ENCODE measurements at places on chromosomes 12 and 14.

GRCh38 chr14:98223106-98223505 is 1048.9 kb downstream of the BCL11B start:
- no peak for DNase-seq

DNA sequence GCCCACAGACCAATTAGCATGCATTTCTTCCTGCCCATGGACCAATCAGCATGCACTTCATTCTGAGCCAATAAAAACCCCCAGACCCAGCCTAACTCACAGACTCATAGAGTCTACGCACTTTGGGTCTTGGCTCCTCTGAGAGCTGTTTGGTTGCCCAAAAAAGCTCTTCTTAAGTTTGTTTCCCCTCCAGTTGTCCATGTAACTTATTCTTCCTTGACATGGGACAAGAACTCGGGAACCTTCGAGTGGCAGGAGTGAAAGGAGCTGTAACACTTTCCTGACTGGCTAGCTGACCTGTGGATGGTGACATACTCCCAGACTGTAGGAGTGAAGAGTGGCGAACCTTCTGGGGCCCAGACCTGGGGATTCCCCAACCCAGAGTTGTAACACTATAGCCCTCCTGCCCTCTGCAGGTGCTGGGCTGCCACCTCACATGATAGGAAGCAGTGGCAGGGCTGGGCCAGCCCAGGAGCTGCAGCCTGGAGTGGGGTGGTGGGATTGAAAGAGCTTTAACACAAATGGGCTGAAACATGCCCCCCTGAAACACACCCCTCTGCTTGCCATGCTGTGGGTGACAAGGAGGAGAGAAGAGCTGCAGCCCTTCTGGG is 4.4 kb upstream of the BTBD7 start:
- DNase-seq = no peak

DNA sequence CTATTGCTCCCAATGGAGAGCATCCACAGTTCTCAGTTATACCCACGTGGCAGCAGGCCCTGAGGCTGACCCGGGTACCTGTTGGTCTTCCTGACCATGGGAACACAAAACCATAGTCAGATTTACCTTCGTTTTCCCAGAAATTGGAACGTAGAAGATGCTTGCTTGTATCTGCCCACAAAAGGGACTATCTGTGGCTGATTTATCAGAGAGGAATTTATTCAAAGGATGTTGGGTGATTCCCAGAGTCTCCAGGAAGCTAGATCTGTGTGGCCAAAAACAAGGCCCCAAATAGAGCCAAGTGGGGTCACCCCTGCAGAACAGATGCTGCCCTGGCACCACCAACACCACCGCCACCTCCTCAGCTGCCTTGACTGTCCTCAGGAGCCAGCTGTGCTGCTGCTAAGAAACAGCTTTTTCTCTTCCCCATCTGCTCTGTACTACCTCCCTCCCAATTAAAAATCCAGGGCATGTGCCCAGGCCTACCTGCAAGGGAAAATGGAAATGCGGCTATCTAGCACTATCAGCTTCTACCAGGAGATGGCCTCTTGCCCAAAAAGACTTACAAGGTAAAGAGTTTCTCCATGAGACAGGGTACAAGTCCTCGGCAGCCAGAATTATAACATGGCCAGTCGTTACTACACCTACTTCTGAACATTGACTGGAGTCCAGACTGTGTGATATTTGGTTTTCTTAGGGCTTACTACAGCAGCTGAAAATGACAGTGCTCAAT is 128.6 kb upstream of the PLEKHG7 start:
- DNase-seq = peak; percentile 38

GRCh38 chr14:20775043-20775442 is 6.0 kb upstream of the RNASE6 start:
- DNase-seq = no peak

DNA sequence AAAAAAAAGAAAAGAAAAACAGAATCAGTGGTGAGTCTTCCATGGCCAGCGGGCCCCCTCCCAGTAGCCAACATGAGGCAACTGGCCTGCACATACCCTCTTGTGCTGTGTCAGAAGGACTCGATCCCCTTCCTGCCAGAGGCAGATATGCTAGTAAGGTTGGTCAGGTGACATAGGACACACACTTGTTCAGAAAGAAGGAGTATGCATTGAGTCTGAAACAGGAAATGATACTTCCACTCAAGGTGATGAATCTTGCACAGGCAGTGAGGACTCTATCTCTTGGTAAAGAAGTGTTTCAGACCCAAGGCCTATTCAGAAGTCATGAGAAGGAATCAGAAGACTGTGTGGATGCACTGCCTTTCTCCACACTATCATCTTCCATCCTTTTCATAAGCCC is 269.7 kb upstream of the FAR2 start:
- DNase-seq = no peak

GRCh38 chr14:75279153-75279762 is 630 bp downstream of the FOS start:
- DNase-seq = peak; percentile 66

GRCh38 chr14:64987438-64987767 is 708 bp downstream of the FNTB start:
- DNase-seq = peak; percentile 60

GRCh38 chr12:6311822-6312528 is 1.5 kb downstream of the PLEKHG6 start:
- no peak for DNase-seq

GRCh38 chr12:80321653-80322052 is 122.4 kb upstream of the PTPRQ start:
- DNase-seq = no peak

DNA sequence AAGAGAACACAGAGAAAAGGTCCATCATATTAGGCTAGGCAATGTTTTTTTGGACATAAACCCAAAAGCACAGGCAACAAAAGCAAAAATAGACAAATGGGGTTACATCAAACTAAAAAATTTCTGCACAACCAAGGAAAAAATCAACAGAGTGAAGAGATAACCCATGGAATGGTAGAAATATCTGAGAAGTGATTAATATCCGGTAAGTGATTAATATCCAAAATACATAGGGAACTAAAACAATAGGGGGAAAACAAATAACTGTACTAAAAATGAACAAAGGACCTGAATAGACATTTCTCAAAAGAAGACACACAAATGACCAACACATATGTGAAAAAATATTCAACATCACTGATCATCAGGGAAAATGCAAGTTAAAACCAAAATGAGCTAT is 4.3 kb downstream of the STYK1 start:
- DNase-seq = no peak

DNA sequence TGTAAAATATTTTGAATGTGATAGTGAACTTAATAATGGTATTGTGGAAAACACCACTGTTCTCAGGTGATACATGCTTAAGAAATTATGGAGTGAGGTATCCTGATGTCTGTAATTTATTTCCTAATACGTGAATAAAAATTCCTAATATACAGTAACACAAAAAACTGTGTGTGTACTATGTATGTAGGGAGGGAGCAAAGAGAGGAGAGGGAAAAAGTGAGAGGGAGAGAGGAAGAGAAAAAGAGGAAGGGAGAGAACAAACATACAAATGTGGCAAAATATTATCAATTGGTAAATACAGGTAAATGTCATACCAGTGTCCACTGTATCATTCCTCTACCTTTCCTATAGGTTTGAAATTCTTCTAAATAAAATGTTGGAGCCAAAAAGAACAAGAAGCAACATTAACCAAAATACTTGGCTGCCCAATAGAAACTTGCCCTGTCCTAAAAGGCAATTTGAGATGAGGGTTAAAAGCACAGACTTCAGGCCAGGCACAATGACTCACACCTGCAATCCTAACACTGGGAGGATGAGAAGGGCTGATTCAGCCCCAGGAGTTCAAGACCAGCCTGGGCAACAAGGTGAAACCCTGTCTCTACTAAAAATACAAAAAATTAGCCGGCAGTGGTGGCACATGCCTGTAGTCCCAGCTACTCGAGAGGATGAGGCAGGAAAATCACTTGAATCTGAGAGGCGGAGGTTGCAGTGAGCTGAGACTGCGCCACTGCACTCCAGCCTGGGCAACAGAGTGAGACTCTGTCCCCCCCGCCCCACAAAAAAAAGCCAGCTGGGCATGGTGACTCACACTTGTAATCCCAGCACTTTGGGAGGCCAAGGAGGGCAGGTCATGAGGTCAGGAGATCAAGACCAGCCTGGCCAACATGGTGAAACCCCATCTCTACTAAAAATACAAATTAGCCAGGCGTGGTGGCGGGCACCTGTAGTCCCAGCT is 14.5 kb downstream of the R3HDM2 start:
- no peak for DNase-seq

DNA sequence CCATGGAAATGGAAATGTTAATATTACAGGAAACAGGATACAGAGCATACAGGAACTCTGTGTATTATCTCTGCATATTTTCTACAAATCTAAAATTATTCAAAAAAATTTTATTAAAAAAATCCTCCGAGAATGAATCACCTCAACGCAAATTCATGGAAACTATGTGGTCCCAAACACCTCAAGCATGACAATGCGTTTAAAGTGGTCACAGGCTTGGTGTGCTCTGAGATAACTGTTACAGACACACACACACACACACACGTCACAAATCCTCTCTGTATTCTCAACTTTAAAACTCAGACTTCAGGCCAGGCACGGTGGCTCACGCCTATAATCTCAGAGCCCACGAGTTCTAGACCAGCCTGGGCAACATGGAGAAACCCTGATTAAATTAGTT is 45.3 kb upstream of the MTERF2 start:
- DNase-seq = no peak

DNA sequence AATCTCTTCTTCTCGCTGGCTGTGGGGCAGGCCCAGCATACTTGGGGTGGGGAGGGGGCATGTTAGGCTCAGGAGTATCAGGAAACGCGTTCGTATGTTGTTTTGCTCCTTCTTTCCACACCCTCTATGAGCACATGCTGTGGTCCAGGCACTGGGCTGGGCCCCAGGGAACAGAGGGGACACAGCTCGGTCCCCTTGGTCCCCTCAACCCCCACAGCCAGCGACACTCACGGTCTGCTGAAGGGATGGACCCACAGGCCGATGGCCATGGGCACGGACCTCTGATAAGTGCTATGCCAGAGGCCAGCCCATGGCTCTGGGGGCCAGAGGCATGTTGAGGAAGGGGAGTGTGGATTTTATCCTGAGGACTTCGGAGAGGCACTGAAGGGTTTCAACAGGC is 6.2 kb downstream of the IFI27 start:
- DNase-seq = no peak

DNA sequence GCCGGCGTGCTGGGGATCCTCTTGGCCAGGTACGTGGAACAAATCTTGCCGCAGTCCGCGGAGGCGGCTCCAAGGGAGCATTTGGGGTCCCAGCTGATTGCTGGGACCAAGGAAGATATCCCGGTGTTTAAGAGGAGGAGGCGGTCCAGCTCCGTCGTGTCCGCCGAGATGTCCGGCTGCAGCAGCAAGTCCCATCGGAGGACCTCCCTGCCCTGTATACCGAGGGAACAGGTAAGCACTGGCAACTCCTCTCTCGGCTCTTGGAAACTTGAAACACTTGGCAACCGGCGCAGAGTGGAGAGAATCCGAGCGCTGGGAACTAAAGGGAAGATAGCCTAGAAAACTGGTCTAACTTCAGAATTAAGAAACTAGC is 1.7 kb downstream of the PDE3A start:
- DNase-seq = peak; percentile 13

DNA sequence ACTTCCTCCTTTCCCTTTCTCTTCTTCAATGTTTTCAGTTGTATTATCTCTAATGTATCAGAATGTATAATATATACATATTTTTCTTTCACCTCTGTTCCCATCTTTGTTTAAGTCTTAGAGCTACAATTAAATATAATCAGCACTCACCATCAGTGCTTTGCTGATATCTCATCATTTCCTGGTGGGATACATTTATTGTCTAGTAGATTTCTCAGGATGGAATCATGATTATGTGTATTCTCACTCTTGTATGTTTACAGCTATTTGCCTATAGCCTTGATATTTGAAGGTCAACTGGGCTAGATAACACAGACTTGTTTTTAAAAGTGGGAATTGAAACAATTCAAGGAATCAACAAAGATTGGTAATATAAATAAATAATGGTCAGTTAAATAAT is 124.9 kb upstream of the EEA1 start:
- DNase-seq = no peak

DNA sequence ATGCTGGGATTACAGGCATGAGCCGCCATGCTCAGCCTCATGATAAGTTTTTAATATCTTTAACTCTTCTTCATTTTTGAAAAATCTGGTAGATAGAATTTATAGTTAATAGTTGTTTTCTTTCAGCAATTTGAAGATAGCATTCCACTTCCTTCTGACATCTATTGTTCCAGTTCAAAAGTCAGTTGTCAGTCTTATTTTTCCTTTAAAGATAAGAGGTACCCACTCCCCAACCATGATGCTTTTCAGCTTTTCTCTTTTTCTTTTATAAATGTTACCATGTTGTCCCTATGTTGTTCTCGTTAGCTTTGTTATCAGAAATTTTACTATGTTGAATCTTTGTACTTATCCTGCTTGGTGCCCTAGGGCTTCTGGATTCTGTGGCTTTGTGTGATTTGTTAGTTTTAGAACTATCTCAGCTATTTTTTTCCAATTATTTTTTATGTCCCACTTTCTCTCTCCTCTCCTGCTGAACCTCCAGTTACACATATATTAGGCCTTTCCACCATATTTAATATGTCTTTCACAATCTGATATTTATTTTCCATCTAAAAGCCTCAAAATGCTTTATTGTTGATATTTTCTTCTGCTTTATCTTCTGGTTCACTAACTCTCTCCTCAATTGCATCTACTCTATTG is 181.6 kb upstream of the FOXN3 start:
- peak; percentile 56 for DNase-seq

DNA sequence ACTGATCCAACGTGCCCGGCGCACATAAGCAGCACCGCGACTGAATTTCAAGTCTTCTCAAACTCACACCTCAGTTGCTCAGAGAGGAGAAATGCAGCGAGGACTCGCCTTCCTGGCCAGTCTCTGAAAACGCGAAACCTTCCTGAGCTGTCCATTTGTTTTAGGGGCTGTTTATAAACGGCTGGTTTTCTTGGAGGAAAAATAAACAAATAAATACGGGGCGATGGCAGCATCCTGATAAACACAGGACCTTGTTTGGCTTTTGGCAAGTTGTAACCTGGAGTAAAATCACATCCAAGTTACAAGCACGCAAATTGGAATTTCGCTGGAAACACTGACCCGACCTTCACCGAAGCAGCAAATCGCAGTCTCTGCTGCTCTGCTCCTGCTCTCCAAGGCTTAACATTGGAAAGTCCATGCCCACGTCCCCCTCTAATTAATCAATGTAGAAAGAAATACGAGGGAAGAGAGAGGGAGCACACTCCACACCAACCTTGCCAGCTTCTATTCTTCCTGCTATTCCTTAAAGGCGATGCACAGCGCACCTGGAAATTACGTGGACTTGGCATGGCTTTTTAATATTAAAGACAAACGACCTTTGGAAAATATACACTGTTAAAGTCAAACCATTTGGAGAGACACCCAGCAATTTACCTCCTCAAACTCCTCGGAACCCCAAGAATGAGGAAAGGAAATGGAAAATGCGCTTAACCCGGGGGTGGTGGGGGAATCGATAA is 248.8 kb downstream of the APAF1 start:
- DNase-seq = peak; percentile 52

All from NCI-H1105 treated with DMSO at 0.1 percent for 48 hours (cell line).